ENCODE measurements at places on chromosomes 16 and 17.
A peak's percentile ranks its signal among the peaks of the same experiment; 100 is the strongest.

GRCh38 chr16:68800257-68800875, 43.0 kb upstream of the TANGO6 start:
- peak; percentile 51 for DNase-seq

DNA sequence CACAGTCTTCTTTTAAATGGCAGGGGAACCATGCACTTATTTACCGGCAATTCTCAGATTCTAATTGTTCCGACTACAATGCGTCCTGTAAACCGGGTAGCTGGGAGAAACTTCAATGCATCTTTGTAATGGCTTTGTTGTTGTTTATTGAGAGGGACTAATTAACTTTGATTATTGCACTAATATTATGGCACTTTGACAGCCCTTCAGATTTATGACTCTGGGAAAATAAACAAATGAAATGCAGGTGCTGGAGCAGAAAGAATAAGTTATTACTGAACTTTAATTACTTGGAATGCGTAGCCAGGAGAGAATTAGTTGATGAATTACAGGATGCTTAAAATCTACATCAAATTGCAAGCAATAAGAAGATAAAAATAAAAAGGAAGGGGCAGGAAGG, 77.0 kb downstream of the WWOX start:
- DNase-seq: no peak

DNA sequence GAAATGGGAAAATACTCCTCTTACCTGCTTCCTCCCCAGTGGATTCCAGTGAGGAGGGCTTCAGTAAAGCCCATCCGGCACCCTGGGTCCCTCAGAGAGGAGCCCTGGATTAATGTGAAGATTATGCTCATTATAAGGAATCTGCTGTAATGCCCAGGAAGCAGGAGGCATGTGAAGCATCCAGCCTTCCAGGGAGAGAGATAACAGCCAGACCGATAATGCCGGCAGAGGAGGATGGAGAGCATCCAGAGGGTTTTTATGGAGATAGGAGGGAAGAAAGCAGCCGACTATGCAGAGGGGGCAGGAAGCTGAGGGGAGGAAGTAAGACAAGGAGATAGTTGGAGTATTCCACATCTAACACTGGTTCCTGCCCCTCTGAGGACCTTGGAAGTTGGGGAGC, 53.7 kb upstream of the TMEM132E start:
- DNase-seq: no peak

DNA sequence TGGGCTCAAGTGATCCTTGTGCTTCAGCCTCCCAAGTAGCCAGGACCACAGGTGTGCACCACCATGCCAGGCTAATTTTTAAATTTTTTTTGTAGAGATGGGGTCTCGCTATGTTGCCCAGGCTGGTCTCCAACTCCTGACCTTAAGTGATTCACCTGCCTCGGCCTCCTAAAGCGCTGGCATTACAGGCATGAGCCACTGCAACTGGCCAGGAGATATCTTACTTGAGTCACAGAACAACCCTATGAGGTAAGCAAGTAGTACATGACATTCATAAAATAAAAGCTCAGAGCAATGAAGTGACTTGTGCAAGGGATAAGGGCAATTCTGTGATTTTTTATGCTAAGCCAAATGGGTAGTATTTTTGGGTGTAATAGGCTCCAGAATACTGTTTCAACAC, 57.3 kb downstream of the CDC27 start:
- DNase-seq: no peak

GRCh38 chr17:50267074-50267841, 7.0 kb upstream of the TMEM92 start:
- no peak for DNase-seq

- no peak for DNase-seq
Observed at GRCh38 chr16:50530277-50531236, 17.6 kb upstream of the NKD1 start.

DNA sequence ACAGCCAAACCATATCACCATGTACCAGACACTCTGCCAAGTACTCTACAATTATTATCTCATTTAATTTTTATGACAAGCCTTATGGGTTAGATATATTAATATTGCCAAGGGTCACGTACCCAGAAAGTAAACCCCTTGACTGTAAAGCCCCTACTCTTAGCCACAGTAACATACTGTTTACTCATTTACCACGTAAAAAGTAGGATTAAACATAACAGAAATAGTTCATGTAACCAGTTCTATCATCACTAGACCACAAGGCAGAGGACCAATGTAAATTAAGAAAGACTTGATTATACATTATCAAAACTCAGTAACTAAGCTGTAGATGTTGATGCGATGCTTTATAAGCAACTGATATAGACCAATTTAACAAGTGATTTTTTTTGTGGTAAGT, 101.5 kb upstream of the CNTNAP4 start:
- DNase-seq: no peak

DNA sequence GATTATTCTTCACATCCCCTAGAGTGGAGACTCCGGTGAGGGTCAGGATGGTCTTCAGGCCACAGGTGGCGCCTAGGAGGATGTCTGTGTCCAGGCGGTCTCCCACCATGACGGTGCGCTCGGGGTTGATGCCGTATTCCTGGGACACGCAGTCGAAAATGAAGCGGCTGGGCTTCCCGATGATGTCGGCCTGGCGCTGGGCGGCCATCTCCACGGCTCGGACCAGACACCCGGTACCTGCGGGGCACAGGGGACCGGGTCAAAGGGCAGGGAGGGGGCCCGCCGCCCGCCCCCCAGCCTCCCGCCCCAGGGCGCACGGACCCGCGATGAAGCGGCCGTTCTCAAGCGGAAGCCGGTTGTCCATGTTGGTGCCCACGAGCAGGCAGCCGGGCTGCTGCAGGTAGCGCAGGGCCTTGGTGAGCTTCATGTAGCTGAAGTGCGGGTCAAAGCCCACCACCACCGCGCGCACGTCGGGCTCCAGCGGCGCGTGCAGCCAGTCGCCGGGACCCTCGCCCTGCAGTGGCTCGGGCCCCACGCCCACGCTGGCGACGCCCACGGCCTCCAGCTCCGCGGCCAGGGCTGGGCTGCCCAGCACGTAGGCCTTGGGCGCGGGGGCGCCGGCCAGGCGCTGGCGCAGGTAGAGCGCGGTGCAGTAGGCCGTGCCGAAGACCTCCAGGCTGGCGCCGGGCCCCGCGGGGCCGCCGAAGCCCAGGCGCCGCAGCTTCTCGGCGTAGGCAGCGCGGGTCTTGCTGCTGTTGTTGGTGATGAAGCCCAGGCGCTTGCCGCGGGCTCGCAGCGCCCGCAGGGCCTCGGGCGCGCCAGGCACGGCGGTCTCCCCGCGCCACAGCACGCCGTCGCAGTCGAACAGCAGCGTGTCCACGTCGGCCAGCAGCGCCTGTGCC, 572 bp downstream of the PGP start:
- no peak for DNase-seq

- no peak for DNase-seq
Observed at GRCh38 chr17:45975640-45976295, 23.3 kb upstream of the STH start.

DNA sequence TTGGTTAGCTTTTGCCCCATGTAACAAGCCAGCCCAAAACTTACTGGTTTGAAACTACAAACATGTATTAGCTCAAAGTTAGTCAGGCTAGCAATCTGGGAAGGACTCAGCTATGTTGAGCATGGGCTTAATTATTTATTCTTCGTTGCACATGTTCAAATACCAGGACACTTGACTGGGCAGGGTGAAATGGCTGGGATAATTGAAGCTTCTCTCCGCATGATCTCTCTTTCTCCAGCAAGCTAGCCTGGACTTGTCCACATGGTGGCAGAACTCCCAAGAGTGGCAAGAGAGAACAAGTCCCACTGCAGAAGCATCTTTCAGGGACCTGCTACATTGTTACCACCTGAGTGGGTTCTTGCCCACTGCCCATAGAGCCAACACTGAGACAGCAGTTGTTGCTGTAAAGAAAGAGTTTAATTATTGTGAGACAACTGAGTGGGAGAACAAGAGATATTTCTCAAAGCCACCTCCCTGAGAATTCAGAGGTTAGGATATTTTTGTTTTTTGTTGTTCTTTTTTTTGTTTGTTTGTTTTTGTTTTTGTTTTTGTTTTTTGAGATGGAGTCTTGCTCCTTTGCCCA, 16.8 kb upstream of the ATF7IP2 start:
- DNase-seq: no peak

- no peak for DNase-seq
Observed at GRCh38 chr17:7133424-7133823, 18.8 kb upstream of the ASGR2 start.

DNA sequence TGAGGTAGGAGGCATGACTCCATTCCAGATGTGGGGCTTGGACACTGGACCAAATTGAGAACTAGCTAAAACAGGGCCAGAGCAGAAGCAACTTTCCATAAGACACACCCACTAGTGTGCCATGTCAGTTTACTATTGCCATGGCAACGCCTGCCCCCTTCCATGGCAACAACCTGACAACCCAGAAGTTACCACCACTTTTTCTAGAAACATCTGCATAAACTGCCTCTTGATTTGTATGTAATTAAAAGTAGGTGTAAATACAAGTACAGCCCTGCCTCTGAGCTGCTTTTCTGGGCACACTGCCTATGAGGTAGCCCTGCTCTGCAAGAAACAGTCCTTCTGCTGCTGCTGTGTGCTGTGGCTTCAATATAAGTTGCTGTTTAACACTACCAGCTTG, 19.5 kb upstream of the SCNN1B start:
- no peak for DNase-seq

- DNase-seq: no peak
Observed at GRCh38 chr17:80664217-80664790, 119.7 kb downstream of the RPTOR start.

DNA sequence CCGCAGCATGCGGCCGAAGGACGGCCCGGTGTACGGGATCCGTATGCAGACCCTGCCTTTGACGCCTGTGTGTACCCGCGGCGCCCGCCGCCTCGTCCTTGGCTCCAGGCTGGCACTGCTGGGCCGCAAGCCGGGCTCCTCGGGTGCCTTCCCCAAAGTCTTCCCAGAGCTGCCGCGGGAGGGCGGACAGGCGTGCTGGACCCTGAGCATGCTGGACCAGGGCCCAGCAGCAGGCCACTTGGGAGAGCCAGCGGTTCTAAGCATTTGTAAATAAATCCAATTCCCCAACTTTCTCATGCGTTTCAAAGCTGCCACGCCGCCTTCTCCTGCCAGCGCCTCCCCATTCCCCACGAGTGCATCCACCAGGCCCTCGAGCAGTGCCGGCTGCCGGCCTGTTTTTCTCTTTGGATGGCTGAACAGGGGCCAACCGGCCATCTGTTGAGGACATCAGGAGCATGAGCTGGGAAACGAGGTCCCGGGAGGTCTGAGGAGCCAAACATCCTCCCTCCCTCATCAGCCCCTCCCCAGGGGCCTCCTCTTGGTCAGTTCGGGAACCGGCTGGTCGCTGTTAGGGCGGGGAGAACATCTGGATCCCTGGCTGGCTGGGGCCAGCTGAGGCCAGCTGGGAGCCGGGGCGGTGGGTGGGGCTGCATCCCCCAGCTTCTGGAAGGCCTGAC, 20.5 kb upstream of the PABPN1L start:
- no peak for DNase-seq

GRCh38 chr16:65388592-65388991, 266.7 kb upstream of the CDH11 start:
- no peak for DNase-seq

- no peak for DNase-seq
Observed at GRCh38 chr16:76988526-76988925, 202.5 kb upstream of the MON1B start.

GRCh38 chr16:2501946-2502895, 11.5 kb upstream of the ATP6V0C start:
- no peak for DNase-seq

DNA sequence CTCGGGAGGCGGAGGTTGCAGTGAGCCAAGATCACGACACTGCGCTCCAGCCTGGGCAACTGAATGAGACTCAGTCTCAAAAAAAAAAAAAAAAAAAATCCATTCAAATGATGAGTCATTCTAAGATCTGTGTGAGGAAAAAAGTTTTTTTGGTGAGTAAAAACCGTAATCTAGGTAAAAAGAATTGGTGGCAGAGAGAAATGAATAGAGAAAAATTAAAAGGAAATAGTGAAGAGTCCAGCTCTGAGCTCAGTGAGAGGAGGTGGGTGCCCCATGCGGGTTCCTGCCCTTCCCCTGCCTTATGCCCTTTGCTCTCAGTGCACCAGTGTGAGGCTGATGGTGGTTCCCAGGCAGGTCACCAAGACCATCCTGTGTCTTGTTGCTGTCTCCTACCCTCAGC, 20.9 kb downstream of the GAN start:
- DNase-seq: no peak

DNA sequence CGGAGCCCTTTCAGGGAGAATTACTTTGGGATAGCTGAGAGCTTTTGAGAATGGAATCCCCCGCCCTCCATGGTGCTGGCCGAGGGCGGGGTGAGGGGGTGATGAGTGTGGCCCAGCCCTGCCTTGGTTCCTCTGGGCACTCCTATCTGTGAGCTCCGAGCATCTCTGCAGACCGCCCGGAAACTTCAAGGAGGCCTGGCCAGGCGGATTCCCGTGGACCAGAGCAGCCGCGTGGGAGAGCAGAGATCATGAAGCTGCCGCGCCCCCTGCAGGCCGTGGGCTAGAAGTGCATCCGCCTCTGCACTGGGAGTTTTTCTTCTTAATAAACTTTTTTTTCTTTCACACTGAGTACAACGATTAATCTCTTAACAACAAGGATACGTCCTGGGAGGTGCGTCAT, 392.9 kb upstream of the EEF2KMT start:
- peak; percentile 57 for DNase-seq

DNA sequence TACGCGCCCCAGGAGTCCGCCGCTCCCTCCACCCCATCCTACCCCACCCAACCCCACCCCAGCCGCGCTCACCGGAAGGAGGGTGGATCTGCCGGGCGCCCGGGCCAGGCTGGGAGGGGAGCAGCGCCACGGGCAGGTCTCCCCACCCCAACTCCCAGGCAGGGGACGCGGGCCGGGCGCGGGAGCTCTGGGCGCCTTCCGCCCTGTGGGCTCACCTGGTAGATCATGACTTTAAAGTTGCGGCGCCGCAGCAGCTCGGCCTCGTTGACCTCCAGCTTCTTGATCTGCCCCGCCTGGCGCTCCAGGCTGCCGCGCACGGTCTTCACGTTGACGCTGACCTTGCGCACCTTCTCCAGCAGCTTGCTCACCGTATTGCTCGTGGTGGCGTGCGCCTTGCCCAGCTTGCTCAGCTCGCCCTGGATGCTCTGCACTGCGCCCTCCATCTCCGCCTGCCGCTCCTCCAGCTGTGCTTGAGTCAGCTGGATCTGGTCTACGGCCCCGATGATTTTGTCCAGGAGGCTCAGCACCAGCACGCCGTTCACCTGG, 571 bp downstream of the CAVIN1 start:
- no peak for DNase-seq

Data from progenitor cell of endocrine pancreas (in vitro differentiated cells).